ENCODE measurements at places on chromosomes 3 and 15. TPM values are rescaled to one million over a fixed set of nuclear protein-coding genes. Genes with fewer than 3 reads are reported as not detected.

GRCh38 chr3:139674571-139675260 is 3.1 kb downstream of the NMNAT3 start:
- no peak for DNase-seq

DNA sequence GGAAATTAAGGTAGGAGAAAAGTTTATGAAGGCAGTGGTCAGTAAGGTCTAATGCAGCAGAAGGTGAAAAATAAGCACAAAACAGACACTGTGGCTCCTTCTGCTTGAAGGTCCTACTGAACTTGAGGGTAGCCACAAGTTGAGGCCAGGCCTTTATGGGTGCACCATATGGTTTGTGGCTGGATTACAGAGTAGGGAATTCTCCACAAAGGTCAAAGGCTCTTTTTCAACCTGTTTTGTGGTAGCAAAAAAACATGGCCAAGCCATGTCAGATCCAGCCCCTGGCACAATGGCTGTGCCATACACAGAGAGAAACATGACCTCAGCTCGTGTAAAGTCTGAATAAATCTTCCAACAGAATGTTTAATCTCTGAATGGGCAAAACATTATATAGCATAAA is 214.0 kb downstream of the SATB1 start:
- no peak for DNase-seq

- no peak for DNase-seq
These were observed 1.7 kb downstream of the DYNC1LI1 start for GRCh38 chr3:32568953-32569352.

DNA sequence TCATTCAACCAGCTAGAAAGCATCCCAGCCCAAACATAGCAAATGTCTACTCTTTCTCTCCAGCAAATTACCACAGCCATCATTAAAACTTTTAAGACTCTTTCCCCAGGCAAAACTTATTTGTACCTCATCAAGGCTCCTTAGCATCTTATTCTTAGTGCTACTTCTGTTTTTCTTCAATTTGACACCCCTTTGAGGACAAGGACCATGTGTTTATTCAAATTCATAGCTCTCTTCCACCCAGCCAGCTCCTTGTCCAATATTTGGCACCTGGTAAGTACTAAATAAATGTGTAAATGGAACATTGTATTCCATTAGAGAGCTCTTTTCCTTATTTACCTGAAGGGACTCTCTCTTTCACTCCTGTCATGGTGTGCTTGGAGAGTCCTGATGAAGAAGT is 89.8 kb downstream of the IMPG2 start:
- DNase-seq = no peak

- DNase-seq = no peak
These were observed 84.1 kb downstream of the MEIS2 start for GRCh38 chr15:37016231-37016630.

DNA sequence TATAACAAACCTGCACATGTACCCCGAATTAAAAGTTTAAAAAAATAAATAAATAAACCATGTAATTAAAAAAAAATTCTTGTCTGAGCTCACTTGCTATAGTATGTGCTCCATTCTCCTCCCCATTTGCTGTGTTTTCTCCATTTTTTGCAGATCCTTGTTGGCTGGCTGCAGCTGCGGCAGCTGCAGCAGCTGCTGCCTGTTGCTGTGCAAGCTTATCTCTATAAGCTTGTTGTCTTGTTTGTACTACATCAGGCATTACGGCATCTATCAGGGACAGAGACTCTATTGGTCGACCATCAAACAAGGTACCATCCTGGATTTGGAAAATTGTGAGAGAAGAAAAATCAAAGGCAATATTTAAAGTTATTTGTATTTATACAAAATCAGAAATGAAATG is 145.9 kb downstream of the TBL1XR1 start:
- DNase-seq = no peak

DNA sequence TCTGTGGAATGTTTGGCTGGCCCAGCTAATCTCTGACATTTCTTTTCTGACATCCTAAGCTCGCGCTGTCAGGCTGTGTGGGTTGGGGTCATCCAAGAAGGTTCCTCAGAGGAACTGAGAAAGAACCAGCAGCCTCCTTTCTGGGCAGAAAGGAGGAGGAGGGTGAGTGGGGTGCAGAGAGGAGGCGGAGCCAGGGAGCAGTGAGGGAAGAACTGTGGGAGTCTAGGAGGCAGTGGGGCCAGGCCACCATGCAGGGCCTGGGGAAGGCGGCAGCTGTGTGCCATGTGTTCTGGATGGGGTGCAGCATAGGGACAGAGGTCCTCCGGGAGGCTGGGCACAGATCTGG is 5.3 kb downstream of the SEMA7A start:
- DNase-seq = no peak

GRCh38 chr3:133963657-133964396 is 65.9 kb downstream of the SLCO2A1 start:
- DNase-seq = no peak

GRCh38 chr15:70093481-70094319 is 4.0 kb downstream of the TLE3 start:
- no peak for DNase-seq

DNA sequence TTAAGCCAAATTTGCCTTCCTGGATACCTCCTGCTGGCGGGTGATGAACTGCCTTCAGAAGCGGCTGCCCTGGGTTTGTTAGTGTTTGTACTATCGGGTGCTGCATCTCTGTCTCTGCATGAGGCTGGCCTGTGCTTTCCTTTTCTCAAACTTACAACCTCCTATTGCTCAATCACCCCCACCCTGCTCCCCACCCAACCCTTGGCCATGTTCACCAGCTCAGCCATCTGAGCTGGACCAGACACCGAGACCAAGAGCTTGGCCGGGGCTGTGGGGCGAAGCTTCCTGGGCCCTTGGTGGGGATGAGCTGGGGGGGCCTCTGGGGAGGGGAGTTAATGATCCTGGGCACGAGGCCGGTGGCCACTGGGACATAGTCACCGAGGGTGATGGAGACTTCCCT is 16.8 kb upstream of the FBLN2 start:
- no peak for DNase-seq

DNA sequence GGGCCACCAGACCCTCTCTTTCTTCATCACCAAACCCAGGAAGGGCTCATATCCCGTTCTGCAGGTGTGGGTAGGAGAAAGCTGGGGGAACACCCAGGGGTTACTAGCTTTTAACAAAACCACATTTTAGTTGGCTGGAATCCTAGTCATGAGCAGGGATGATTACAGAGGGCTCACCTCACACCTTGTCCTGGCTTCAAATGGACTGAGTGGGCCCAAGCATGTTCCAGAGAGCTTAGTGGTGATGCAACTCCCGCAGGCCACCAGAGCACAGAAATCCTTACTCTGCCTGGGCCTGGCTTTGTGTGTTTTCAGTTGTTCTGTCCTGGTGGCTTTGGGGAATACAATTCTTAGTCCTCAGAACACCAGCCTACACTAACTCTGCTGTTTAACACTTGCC is 56.8 kb upstream of the RYK start:
- no peak for DNase-seq

DNA sequence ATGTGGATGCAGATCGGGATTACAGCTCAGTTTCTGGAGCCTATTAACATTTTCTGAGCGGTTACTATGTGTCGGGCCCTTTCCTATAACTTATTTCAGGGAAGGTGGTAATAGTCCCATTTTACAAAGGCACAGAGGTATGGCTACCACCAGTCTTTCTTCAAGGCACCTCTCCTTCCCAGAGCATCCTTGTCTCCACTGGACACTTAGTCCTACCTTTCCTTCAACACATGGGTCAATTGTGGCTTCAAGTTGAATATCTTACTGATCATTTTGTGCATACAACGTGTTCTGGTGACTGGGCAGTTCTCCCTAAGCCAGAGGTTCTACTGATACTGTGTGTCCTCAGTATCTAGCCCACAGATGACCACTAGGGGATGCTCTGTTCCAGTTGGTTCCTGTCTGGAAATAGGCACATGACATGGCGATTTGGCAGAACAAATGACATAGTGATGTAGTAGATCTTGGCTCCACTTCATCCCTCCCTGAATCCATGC is 60.7 kb upstream of the CMTM8 start:
- DNase-seq = no peak

- no peak for DNase-seq
These were observed 32.2 kb upstream of the ADAMTS17 start for GRCh38 chr15:100373942-100374341.

GRCh38 chr3:99324636-99325203 is 313.7 kb upstream of the COL8A1 start:
- DNase-seq = no peak

DNA sequence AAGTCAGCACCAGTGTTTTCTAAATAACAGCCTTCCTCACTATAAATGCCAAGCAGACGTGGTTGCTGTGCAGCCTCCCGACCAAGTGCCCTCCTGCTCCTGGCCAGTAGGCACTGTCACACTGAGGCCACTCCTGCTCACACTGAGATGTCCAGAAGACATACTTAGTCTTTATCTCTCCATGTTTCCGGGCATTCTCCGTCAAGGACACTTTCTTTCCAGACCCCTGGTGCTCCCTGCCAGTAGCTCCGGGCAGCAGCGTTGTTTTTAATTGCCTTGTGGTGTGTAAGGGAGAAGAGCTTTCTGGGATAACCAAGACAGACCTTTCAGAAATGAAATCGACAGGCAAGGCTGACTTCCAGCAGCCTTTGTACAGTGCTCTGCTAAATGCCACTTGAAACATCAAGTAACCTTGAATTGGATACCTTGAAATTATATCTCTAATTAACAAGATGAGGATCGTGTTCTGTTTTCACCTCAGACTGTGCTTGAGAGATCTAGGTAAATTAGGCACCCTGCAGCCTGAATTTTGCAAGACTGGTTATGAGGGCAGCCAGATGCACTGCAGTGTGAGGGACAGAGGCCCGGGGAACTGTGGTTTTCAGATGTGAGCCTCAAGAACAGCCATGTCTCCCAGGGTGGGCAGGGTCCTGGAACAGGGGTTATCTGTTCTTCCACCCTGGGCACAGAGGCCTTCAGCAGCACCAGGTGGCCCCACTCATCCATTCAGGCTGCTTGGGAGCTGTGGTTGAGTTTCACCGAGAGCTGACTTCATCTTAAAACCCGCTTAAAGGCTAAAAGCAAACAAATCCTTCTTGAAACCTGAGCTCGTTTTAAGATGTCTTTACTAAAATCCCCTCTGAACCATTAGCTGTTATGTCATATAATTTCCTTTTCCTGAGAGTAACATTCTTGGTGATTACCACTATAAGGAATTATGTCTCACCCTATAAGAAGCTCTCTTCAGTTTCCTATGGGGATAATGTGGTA is 105.5 kb upstream of the IL12A start:
- no peak for DNase-seq

- DNase-seq = no peak
These were observed 119.0 kb downstream of the TBC1D5 start for GRCh38 chr3:17623464-17623863.

DNA sequence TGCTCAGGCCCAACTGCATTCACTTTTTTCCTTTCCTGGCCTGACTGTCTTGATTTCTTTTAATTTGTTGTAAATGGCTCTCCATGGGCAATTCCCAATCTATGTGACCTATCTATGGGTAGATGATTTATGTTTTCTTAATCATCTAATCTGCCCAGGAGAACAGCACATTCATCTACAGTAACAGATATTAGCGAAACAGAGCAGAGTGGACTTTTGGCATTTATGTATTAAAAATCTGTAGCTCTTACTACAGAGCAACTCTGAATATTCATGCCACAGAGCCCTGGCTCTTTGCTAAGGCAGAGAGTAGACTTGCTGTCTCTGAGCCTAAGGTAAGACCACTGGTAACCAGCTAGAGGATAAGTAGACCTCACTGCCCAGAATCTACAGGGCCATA is 674.9 kb upstream of the ADAMTS9 start:
- DNase-seq = no peak

GRCh38 chr3:7657214-7658112 is 796.5 kb downstream of the GRM7 start:
- no peak for DNase-seq

The CKMT1A gene
- not detected for total RNA-seq

The C3orf22 gene
- total RNA-seq = not detected

The PROK2 gene
- total RNA-seq = 1.3 TPM

The DNAH12 gene
- total RNA-seq = not detected

The TGM4 gene
- not detected for total RNA-seq

The SLC12A8 gene
- total RNA-seq = 0.36 TPM

The ACAA1 gene
- 56.4 TPM for total RNA-seq

The HGD gene
- total RNA-seq = 2.0 TPM

The RBM15B gene
- total RNA-seq = 29.2 TPM

The GOLGA6B gene
- total RNA-seq = not detected
